ENCODE measurements at places on chromosomes 1 and 21.
A peak's percentile ranks its signal among the peaks of the same experiment; 100 is the strongest.

GRCh38 chr21:33977721-33978369 lies 62.2 kb upstream of the ATP5PO start:
- DNase-seq: no peak

GRCh38 chr1:201608635-201609395 lies 69.9 kb downstream of the NAV1 start:
- no peak for DNase-seq

DNA sequence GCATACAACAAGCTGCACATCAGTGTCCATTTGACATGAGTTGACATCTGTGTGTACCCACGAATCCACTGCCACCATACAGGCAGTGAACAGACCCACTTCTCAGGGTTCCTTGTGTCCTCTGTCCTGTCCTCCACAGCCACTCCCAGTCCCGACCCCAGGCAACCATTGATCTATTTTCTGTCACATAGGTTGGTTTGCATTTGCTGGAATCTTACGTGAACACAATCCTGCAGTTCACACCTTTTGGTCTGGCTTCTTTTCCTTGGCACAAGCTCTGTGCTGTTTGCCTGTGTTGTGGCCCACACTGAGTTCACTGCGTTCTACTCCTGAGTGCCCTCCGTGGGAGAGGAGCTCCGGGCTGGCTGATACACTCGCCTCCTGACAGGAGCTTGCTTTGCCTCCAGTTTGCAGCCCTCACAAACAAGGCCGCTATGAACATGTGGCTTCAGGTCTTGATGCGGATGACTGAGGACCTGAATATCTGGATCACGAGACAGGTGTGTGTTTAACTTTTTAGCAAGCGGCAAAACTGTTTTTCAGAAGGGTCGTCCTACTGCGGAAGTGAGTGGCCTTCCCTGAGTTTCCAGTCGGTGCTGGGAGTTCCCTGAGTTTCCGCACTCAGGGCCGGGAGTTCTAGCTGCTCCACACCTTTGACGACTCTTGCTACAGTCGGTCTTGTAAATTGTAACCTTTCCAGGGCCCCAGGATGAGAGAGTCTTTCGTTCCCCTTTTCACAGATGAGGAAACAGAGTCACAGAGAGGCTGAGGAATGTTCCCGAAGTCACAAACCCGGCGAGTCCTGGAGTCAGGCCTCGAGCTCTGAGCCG lies 13.0 kb upstream of the COL18A1 start:
- no peak for DNase-seq

- DNase-seq: no peak
Measured at GRCh38 chr1:166972193-166972592, 3.1 kb downstream of the ILDR2 start.

DNA sequence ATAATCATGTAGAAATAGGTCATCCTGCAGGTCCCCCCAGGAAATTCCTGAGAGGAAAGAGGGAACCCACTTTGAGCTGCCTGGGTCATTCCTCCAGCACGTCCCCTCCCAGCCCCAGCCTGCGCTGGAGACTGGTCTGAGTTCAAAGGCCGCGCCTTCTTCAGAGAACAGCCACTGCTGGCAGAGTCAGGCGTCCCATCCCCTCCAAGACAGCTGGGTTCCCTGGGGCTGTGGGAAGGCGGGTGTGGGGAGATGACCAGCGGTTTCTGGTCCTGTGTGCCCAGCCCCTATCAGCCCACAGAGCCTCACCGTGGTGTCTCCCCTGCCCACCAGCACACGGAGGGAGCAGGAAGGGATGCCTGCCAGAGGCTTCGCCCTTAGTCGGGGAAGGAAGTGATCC lies 18.0 kb upstream of the TRAPPC10 start:
- no peak for DNase-seq

- no peak for DNase-seq
Measured at GRCh38 chr1:30701258-30701633, 22.1 kb downstream of the MATN1 start.

DNA sequence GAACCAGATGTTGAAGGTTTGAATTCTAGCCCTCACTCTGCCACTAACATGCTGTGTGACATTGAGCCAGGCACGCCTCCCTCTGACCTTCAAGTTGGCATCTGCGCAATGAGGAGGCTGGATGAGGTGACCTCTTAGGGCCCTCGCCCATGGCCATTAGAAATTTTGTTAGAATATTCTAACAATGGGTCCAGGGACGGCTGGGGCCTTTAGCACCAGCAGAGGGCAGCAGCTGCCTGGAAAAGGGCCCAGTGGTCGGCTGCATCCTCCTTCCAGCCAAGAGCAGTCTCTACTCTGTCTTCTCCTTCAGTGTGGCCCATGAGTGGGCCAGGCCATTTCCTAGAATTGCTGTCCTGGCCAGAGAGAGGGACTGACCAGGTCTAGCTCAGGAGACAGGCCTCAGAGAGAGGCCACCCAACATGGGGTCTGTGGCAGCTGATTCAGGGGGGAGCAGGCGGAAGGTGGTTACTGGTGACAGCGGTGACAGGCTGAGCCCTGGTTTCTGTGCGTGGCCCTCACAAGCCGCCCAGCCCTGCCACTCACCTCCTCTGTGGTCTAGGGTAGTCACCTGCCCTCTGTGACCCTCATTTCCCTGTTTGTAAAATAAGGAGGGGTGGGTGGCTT lies 101.3 kb upstream of the ACTL8 start:
- DNase-seq: no peak

DNA sequence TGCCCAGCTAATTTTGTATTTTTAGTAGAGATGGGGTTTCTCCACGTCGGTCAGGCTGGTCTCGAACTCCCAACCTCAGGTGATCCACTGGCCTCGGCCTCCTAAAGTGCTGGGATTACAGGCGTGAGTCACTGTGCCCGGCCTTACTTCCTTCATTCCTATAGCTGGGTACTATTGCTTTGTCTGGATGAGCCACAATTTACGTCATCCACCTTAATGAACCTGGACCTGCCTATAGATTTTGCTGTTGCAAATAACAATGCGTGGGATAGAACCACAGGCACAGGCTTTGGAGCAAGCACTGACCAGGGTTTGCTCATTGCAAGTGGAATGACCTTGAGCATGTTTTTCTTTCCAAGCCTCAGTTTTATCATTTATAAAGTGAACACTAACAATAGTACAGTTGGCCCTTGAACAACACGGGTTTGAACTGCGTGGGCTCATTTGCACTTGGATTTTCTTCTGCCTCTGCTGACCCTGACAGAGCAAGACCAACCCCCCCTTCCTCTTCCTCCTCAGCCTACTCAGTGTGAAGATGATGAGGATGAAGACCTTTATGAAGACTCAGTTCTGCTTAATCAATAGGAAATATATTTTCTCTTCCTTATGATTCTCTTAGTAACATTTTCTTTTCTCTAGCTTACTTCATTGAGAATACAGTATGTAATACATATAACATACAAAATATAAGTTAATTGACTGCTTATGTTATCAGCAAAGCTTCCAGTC lies 33.3 kb upstream of the BECN2 start:
- DNase-seq: no peak

DNA sequence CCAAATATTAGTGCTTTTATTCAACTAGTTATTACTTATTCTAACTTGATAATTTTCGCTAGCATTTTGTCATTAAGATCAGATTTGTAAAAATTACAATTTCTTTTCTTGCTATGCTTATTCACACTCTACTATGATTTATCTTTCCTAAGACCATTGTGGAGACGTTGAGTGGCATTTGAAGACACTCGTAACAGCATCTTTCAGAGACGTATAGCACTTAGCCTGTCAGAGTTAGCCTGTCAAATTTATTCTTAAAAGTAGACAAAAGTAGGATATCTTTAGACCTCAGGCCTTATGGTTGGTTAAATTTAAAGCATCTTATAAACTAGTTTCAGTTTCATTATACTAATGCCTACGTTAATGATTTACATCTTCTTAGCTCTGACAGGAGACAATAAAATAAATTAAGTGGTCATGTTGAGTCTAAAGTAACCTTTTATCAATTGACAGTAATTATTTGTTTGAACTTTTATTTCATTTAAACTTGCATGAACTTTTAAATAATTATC lies 1410.1 kb downstream of the MRPL39 start:
- no peak for DNase-seq

DNA sequence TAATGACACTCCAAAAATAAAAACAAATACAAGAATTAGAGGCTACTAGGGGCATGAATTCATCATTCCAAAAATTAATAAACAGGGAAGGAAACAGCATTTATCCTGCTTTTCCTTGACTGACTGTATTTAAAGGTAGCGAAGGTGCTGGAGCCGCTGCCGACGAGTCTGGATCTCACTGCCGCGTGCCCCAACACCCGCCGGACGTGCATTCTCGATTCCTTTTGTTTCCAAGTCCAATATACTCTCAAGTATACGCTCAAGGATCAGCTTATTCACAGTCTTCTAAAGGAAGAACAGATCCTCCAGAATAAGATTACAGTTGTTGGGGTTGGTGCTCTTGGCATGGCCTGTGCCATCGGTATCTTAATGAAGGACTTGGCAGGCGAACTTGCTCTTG lies 88.2 kb upstream of the GNG4 start:
- DNase-seq: no peak

DNA sequence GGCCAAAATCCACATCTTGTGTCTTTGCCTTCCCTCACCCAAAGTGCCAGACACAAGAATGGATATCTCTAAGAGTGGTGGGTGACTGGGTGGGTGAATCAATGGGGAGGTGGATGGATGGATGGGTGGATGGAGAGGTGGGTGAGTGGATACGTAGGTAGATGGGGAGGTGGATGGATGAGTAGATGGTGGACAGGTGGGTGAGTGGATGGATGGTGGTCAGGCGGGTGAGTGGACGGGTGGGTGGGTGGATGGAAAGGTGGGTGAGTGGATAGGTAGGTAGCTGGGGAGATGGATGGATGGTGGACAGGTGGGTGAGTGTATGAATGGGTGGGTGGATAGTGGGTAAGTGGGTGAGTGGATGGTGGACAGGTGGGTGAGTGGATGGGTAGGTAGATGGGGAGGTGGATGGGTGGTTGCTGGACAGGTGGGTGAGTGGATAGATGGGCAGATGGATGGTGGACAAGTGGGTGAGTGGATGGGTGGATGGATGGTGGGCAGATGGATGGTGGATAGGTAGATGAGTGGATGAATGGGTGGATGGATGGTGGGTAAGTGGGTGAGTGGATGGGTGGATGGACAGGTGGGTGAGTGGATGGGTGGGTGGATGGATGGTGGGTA lies 34.2 kb downstream of the SLC19A1 start:
- no peak for DNase-seq

DNA sequence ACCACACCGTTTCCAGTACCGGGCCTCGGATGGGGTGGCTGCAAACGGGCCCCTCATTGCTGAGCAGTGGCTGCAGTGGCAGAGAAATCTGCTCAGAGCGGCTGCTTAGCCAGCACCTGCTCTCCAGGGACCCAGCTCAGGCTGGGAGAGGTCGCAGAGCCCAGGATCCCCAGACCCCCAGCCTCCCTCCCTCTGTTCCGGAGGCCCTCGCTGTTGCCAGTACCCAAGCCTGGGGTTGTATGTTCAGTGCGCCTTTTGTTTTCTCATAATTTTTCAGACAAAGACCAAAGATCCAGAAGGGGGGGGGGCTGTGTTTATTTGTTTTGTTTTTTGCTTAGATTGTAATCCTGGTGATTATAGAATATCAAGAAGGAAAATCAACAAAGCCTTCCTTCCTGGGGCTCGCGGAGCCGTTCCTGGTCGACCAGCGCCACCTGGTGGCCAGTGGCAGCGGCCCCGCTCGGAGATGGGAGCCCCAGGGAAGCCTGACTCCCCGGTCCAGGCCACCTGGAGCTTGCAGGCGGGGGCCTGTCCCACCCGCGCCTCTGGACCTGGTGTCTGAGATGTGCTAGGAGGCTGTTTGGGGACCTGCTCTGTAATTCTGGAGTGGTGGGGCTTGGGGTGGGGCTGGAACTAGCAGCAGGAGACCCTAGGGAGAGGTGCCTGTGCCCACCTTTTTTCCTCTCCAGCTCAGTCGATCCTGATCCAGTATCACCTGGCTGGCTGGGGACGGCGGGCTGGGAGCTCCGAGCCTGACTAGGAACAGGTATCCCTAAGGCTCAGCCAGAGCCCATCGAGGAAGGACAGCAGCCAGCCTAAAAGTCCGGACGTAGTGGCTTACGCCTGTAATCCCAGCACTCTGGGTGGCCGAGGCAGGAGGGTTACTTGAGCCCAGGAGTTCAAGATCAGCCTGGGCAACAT lies 123.9 kb upstream of the VAMP3 start:
- peak; percentile 38 for DNase-seq

GRCh38 chr1:203186446-203187303 lies at the start of gene CHI3L1:
CHI3L1 (minus strand) TSS chr1:203186704; CDS start chr1:203186623, 81 bp downstream.
- DNase-seq: no peak

- peak; percentile 33 for DNase-seq
Measured at GRCh38 chr21:38219049-38219628, 37.7 kb upstream of the KCNJ15 start.

- no peak for DNase-seq
Measured at GRCh38 chr1:201466492-201466891, 2.5 kb downstream of the PHLDA3 start.

DNA sequence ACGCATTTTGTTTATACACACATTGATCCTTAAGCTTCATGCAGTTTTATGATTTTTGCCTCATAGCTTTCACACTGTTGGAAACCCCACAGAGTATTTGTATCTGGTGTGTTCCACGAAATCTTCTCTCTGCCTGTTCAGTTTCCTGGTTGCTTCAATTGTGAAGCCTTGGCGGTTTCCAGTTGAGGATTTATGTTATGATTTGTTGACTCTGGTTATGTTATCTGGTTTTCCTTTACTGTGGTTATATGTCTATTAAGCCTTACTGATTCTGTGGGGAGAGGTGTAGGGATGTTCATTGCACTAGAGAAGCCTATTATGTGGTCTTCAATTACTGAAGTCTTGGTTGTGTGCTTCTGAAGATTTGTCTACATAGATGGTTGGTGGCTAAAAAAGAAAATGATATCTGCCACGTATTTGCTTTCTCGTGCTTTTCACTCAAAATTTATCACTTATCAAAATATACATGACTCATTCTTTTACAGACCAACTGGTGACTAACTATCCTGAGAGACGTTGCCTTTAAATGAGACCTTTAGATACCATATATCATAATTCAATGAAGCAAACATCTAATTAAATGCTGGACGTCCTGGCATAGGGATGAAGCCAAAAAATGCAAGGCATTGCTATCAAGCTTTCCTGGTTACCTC lies 488.0 kb upstream of the B3GALT2 start:
- DNase-seq: no peak

GRCh38 chr1:84997667-84998600 lies 1.0 kb upstream of the MCOLN2 start:
- DNase-seq: no peak

- no peak for DNase-seq
Measured at GRCh38 chr1:59357645-59358320, 60.9 kb downstream of the FGGY start.

DNA sequence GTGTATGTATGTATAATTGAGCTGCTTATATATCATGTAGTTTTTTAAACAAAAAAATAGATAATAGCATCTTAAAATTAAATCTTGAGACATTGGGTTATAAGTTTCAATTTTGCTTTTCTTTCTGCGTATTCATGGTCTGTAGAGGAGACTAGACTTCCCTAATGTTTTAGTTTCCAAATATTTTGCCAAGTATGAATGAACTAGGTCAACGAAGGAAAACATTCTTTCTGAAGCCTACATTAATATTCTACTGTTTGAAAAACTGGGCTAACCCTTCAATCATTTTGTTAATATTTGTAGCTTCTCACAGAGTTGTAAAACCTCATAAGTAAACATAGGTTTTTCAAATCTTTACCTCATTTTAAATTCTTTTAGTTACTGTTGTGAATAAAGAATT lies 592.7 kb downstream of the USP25 start:
- DNase-seq: no peak

GRCh38 chr1:36400825-36401601 lies 3.3 kb upstream of the LSM10 start:
- peak; percentile 51 for DNase-seq

- DNase-seq: no peak
Measured at GRCh38 chr1:197614916-197615692, 160.2 kb downstream of the DENND1B start.
